ENCODE measurements at places on chromosomes 6 and 20. TPM values are rescaled to one million over a fixed set of nuclear protein-coding genes. Genes with fewer than 3 reads are reported as not detected.

Gene EPHA7
- total RNA-seq: not detected

Gene DXO
- 18.1 TPM for total RNA-seq

Gene C6orf15
- total RNA-seq: not detected

Gene EYA4
- total RNA-seq: 35.5 TPM

Gene HIVEP1
- total RNA-seq: 18.8 TPM

Gene CD93
- not detected for total RNA-seq

Gene DLL1
- total RNA-seq: 0.36 TPM

DNA sequence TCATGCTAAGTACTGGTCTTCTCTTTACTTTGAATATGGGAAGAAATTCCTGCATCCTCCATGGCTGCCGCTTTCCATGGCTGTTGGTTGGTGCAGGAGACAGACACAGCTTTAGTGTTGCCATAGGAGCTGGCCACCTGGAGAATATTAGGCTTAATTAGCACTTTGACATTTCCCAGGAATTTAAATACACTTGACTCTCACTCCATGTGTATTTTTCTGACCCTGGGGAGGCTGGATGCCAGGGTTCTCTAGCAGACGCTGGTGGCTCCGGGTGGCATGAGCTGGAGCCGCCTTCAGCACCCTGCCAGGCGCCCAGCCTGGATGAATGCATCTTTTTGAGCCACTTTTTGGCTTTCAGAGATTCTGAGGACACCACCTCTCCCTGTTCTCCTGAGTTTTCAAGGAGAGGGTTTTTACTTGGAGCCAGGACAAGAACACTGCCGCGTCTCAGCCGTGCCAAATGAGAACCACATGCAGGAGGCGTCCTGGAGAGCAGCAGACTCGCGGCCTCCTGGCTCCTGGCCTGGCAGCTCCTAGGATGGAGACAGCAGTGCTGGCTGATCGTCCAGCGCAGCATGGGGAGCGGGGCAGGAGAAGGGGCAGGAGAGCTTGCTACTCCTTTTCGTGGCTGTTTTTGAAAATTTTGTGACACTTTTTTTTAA lies 258.8 kb downstream of the SMOC2 start:
- H3K27me3 ChIP-seq: no peaks in the 10 kb centered on the region
- no peak overlapping the region for H3K4me3 ChIP-seq
- DNase-seq: no peak
- H3K4me1 ChIP-seq: no peaks in the 10 kb centered on the region

DNA sequence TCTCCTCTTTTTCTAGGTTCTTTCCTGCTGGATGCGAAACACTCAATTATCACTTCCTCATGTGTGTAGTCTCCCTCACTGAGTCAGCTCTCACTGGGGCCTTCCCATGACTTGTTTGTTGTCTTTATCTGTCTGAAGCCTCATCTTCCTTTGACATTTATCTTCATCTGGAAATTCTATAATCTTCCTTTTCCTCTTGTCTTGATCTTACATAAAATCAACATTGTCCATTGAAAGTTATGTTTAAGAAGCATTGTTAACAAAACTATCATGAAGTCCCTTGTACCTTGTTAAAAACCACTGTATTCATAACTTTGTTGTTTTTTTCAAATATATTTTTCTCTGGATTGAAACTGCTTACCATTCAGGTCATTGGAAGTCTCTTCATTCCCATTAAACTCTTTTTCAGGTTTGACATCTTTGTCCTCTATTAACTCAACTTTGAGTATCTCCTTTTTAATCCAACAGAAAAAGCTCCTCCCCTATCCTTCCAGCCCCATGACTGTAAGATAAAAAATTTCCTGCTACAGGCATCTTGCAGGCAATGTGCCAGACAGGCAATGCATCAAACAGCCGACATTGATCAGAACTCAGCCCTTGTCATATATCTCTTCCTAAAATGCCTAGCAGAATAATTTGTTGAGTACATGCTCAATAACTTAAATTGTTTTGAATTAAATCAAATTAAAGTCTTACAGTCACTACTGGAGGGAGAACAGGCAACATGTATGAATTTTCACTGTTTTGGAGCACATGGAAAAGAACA lies 34.8 kb downstream of the MYLIP start:
- peaks cover 18% of the 10 kb centered on the region for H3K27me3 ChIP-seq
- H3K36me3 ChIP-seq: no peaks in the 10 kb centered on the region
- H3K27ac ChIP-seq: no peak overlapping the region
- H3K4me3 ChIP-seq: no peak overlapping the region
- H3K4me1 ChIP-seq: no peaks in the 10 kb centered on the region

- no peaks in the 10 kb centered on the region for H3K36me3 ChIP-seq
- peaks cover 26% of the 10 kb centered on the region for H3K4me1 ChIP-seq
- H3K27me3 ChIP-seq: no peaks in the 10 kb centered on the region
- H3K27ac ChIP-seq: no peak overlapping the region
- no peak overlapping the region for H3K4me3 ChIP-seq
Observed at GRCh38 chr20:34871320-34871926, 1.2 kb downstream of the GGT7 start.

DNA sequence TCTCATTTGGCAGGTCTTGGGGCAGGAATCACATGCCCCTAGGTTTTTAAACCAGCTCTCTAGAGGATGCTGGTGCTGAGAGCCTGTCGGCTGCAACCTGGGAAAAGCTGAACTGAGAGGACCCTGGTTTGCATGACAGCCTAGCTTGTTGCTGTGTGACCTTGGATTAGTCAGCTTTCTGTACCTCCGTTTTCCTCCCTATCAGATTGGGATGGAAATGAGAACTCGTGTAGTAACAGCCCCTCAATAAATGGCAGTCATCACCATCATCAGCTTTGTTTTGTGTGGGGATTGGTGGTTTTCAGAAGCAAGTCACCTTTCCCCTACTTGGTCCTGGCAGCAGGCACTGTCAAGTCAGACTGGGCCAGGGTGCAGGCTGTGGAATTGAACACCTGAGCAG lies 75.2 kb upstream of the MYL9 start:
- no peaks in the 10 kb centered on the region for H3K27me3 ChIP-seq
- DNase-seq: no peak
- peaks cover 60% of the 10 kb centered on the region for H3K4me1 ChIP-seq

- no peak overlapping the region for H3K4me3 ChIP-seq
- H3K4me1 ChIP-seq: peaks cover 47% of the 10 kb centered on the region
- H3K27ac ChIP-seq: peak overlapping the region; percentile 86
- H3K27me3 ChIP-seq: no peaks in the 10 kb centered on the region
Observed at GRCh38 chr20:45781391-45781931, 10.2 kb downstream of the WFDC3 start.

GRCh38 chr20:36097337-36098151 lies 57.0 kb upstream of the EPB41L1 start:
- H3K4me3 ChIP-seq: no peak overlapping the region
- no peaks in the 10 kb centered on the region for H3K27me3 ChIP-seq
- H3K27ac ChIP-seq: peak overlapping the region; percentile 53

GRCh38 chr6:8513174-8513573 lies 77.8 kb upstream of the SLC35B3 start:
- H3K4me1 ChIP-seq: no peaks in the 10 kb centered on the region
- no peaks in the 10 kb centered on the region for H3K27me3 ChIP-seq
- H3K4me3 ChIP-seq: no peak overlapping the region
- no peak for DNase-seq
- H3K36me3 ChIP-seq: no peaks in the 10 kb centered on the region

DNA sequence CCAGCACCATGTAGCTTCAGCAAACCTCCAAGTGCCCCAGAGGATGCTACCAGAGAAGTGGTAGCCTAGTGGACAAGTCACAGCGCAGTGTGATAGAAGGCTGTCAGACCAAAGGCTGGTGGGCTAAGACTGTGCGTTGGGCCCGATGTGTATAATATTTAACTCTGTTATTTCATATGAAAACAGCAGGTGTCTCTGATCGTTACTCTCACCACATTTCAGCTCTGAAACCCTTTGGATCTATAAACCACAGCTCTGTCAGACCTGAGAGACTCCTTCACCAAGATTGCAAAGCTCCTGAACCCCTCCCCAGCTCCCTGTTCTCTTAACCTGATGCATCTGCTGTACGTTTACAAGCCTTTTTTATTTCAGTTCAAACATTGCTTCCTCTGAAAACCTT lies 43.8 kb downstream of the ISM1 start:
- peaks cover 2% of the 10 kb centered on the region for H3K4me1 ChIP-seq
- no peak overlapping the region for H3K27ac ChIP-seq
- H3K4me3 ChIP-seq: no peak overlapping the region
- no peak for DNase-seq

- DNase-seq: no peak
- no peaks in the 10 kb centered on the region for H3K4me1 ChIP-seq
- H3K27ac ChIP-seq: no peak overlapping the region
- peaks cover 40% of the 10 kb centered on the region for H3K36me3 ChIP-seq
Observed at GRCh38 chr20:5553194-5553815, 196.9 kb upstream of the SHLD1 start.

- H3K27ac ChIP-seq: no peak overlapping the region
- no peak overlapping the region for H3K4me3 ChIP-seq
- peaks cover 8% of the 10 kb centered on the region for H3K27me3 ChIP-seq
- no peak for DNase-seq
- peaks cover 9% of the 10 kb centered on the region for H3K4me1 ChIP-seq
- no peaks in the 10 kb centered on the region for H3K36me3 ChIP-seq
Observed at GRCh38 chr6:138285800-138286199, 67.5 kb upstream of the PBOV1 start.

DNA sequence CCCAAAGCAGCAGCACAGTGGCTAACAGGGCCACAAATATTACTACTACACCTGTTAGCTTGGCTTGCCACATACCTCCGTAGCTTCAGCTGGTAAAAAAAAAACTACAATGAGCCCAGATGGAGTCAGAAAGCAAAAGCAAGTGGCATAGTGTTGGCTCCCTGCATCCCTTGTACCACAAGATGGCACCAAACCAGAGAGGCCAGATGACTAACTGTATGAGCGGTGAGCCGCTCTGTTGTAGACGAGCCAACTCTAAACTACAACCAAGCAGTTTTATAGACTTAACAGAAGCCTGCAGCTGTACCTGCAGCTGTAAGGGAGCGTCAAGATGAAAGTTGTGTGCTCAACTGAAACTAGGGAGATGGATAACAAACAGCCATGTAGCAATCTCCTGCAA lies 84.5 kb upstream of the MCHR2 start:
- H3K27me3 ChIP-seq: peaks cover 4% of the 10 kb centered on the region
- DNase-seq: no peak
- no peak overlapping the region for H3K27ac ChIP-seq
- H3K36me3 ChIP-seq: no peaks in the 10 kb centered on the region
- H3K4me1 ChIP-seq: no peaks in the 10 kb centered on the region

- DNase-seq: no peak
- no peak overlapping the region for H3K27ac ChIP-seq
- H3K36me3 ChIP-seq: no peaks in the 10 kb centered on the region
- no peak overlapping the region for H3K4me3 ChIP-seq
- H3K27me3 ChIP-seq: no peaks in the 10 kb centered on the region
Observed at GRCh38 chr6:106142876-106143431, 56.8 kb downstream of the PRDM1 start.

GRCh38 chr6:16559071-16559470 lies 202.2 kb downstream of the ATXN1 start:
- no peak overlapping the region for H3K4me3 ChIP-seq
- H3K36me3 ChIP-seq: no peaks in the 10 kb centered on the region
- DNase-seq: no peak
- H3K27me3 ChIP-seq: no peaks in the 10 kb centered on the region

GRCh38 chr6:35483490-35483889 lies 13.4 kb downstream of the TEAD3 start:
- no peak overlapping the region for H3K27ac ChIP-seq
- no peak overlapping the region for H3K4me3 ChIP-seq
- peaks cover 26% of the 10 kb centered on the region for H3K4me1 ChIP-seq
- DNase-seq: no peak

- H3K4me3 ChIP-seq: no peak overlapping the region
- no peak for DNase-seq
- H3K4me1 ChIP-seq: no peaks in the 10 kb centered on the region
- no peak overlapping the region for H3K27ac ChIP-seq
- H3K36me3 ChIP-seq: no peaks in the 10 kb centered on the region
Observed at GRCh38 chr6:96620851-96621250, 57.9 kb downstream of the FHL5 start.

DNA sequence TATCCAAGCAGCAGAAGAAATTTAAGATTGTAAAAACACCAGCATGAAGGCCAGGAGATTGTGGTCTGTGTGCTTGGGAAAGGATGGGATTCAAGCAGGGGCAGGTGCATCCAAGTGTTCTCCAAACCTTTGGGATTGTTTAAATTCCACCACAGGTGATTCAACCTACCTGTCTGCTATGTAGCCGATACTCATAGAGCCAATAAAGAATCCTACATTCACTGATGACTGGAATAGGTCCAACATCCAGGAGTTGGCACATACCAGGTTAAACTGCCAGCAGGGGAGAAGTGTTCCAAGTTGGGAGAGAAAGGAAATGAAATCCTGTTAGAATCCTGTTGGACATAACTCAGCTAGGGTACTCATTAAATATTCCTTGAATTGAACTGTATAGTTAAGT lies 2.2 kb downstream of the SLC22A2 start:
- no peak overlapping the region for H3K27ac ChIP-seq
- H3K36me3 ChIP-seq: no peaks in the 10 kb centered on the region
- no peaks in the 10 kb centered on the region for H3K27me3 ChIP-seq

DNA sequence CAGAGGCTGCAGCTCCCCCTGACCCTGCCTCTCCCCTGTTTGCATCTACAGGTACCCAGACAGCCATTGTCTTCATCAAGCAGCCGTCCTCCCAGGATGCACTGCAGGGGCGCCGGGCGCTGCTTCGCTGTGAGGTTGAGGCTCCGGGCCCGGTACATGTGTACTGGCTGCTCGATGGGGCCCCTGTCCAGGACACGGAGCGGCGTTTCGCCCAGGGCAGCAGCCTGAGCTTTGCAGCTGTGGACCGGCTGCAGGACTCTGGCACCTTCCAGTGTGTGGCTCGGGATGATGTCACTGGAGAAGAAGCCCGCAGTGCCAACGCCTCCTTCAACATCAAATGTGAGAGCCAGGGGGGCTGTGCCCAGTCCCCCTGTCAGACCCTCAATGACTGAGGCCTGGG lies 42.1 kb upstream of the SRF start:
- H3K36me3 ChIP-seq: peaks cover 13% of the 10 kb centered on the region
- no peak overlapping the region for H3K4me3 ChIP-seq
- H3K27ac ChIP-seq: peak overlapping the region; percentile 32
- peaks cover 46% of the 10 kb centered on the region for H3K4me1 ChIP-seq

- H3K36me3 ChIP-seq: no peaks in the 10 kb centered on the region
- no peak overlapping the region for H3K4me3 ChIP-seq
- peaks cover 2% of the 10 kb centered on the region for H3K4me1 ChIP-seq
- peaks cover 6% of the 10 kb centered on the region for H3K27me3 ChIP-seq
- H3K27ac ChIP-seq: no peak overlapping the region
Observed at GRCh38 chr20:24767623-24768100, 181.4 kb upstream of the CST7 start.

GRCh38 chr6:169654598-169655391 lies 47.0 kb downstream of the WDR27 start:
- peaks cover 8% of the 10 kb centered on the region for H3K4me1 ChIP-seq
- peak overlapping the region; percentile 78 for H3K4me3 ChIP-seq
- peak overlapping the region; percentile 78 for H3K27ac ChIP-seq
- H3K27me3 ChIP-seq: no peaks in the 10 kb centered on the region

GRCh38 chr6:66926060-66926459 lies 1219.0 kb upstream of the EYS start:
- H3K4me1 ChIP-seq: no peaks in the 10 kb centered on the region
- no peaks in the 10 kb centered on the region for H3K36me3 ChIP-seq
- H3K4me3 ChIP-seq: no peak overlapping the region
- DNase-seq: no peak

Measured in osteoblast (primary cell).